ENCODE measurements at places on chromosomes 3 and 15. TPM values are rescaled to one million over a fixed set of nuclear protein-coding genes. Genes with fewer than 3 reads are reported as not detected.

The ANKRD63 gene
- total RNA-seq: not detected

The RAF1 gene
- total RNA-seq: 171 TPM

The TUSC7 gene
- not detected for total RNA-seq

The GOLIM4 gene
- total RNA-seq: 69.0 TPM

The ALS2CL gene
- 0.87 TPM for total RNA-seq

The PPARG gene
- total RNA-seq: 45.4 TPM

The CHRNA3 gene
- not detected for total RNA-seq

The SEMA6D gene
- total RNA-seq: 6.6 TPM

The PPP1R14D gene
- not detected for total RNA-seq

The DMXL2 gene
- total RNA-seq: 23.7 TPM

The LINGO1 gene
- total RNA-seq: not detected

The DPH3 gene
- 19.1 TPM for total RNA-seq

The IFT57 gene
- 94.8 TPM for total RNA-seq

The ACVR2B gene
- 1.8 TPM for total RNA-seq

The ASB14 gene
- total RNA-seq: not detected

The TMCO5A gene
- total RNA-seq: not detected

The CEP70 gene
- 40.9 TPM for total RNA-seq

The PRR20G gene
- not detected for total RNA-seq

The CPN2 gene
- total RNA-seq: not detected

The CCR1 gene
- total RNA-seq: 7.6 TPM

The ST6GAL1 gene
- total RNA-seq: not detected

The TGM5 gene
- not detected for total RNA-seq

The ACKR2 gene
- 0.15 TPM for total RNA-seq

The ZNF80 gene
- not detected for total RNA-seq

The GATM gene
- total RNA-seq: 0.44 TPM

The CHRNA7 gene
- total RNA-seq: not detected

The LRRK1 gene
- total RNA-seq: 23.9 TPM

The DOCK3 gene
- total RNA-seq: 0.29 TPM

The TYRO3 gene
- total RNA-seq: 18.0 TPM

The FEZF2 gene
- total RNA-seq: not detected

The ANKUB1 gene
- total RNA-seq: not detected

The HES1 gene
- 2.0 TPM for total RNA-seq

The C3orf70 gene
- 0.87 TPM for total RNA-seq

The PLSCR2 gene
- total RNA-seq: not detected
